Mesendoderm (in vitro differentiated cells): ENCODE measurements at places on chromosomes 3 and 15.

DNA sequence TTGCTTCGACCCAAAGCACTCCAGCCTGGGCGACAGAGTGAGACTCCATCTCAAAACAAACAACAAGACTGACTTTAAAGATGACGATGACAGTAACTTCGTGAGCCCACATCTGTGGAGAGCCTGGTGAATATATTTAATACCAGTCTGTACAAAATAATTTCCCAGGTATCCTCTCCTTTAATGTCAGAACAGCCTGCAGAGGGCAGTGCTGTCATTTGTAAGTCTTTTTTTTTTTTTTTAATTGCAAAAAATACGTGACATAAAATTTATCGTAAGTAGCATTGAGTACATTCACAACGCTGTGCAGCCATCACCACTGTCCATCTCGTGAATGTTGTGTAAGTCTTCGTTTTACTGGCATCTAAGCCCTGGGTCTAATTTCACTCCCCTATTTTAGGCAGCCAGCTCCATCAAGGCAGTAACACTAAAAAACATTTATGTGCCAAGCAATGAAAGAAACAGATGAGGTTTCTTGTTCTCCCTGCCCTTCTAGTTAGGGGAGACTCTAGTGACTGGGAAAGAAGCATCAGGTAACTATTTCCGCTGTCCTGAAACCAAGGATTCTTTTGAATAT is 1.4 kb downstream of the HTD2 start:
- DNase-seq, result peak; percentile 57

GRCh38 chr15:44545913-44546802 is 9.2 kb downstream of the EIF3J start:
- DNase-seq, result peak; percentile 33

DNA sequence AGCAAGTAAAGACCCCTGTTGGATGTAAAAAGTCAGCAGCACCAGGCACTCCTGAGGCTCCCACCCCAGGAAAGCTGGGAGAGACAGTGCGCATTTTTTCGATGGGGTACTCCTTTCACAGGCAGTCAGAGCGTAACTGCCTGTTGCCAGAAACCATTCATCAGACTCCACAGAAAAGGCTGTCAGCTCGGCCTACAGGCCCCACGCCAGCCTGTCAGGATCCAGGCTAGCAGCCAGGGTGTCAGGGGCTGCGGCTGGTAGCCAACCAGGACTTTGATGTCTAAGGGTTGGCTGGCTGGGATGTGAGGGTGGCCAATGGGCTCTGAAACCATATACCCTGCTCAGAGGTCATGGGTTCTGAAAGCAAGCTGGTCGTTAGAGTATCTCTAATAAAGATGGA is 164.5 kb downstream of the WNT5A start:
- DNase-seq, result no peak

GRCh38 chr15:29571792-29572431 is 250.4 kb downstream of the TJP1 start:
- DNase-seq, result peak; percentile 44

DNA sequence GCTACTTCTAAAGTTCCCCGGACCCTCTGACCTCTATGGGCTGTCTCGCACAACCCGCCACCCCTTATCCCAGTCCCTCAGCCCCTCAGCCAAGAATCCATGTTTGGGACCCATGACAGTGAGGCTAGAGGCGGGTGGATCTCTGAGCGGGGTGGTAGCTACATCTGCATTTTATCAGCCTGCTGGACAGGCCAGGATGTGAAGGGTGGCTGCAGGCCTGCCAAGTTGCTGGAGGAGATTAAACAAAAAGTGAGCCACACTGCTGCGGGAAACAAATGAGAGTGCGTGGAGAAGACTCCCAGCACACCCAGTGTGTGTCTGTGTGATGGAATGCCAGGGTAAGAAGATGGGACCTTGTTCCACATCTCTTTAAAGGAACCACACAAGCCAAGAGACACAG is 51.1 kb upstream of the SPATA12 start:
- no peak for DNase-seq

- peak; percentile 87 for DNase-seq
Observed at GRCh38 chr15:73633991-73634495, 854 bp upstream of the NPTN start.
